ENCODE measurements at places on chromosomes 7 and 10.

GRCh38 chr10:35559416-35559815 is 45.7 kb upstream of the GJD4 start:
- no peak for DNase-seq

DNA sequence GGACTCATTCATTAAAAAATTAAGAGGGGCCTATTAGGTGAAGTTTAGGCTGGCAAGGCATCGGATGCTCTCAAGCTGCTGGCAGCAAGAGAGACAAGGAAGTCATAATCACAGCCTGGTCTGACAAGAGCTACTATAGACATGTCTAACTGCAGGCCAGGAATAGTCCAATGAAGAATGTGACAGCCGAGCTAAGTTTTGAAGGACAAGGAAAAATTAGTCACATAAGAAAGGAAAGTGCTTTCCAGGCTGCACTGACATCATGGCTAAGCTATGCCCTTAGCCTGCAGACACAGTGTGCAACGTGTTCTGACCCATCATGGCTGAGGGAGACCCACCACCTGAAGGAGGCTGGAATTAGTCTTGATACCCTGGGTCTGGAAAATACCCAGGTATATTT is 281.1 kb downstream of the PLXNA4 start:
- DNase-seq, result no peak

- peak; percentile 66 for DNase-seq
These were observed 79.0 kb upstream of the LSM8 start for GRCh38 chr7:118104812-118105441.

DNA sequence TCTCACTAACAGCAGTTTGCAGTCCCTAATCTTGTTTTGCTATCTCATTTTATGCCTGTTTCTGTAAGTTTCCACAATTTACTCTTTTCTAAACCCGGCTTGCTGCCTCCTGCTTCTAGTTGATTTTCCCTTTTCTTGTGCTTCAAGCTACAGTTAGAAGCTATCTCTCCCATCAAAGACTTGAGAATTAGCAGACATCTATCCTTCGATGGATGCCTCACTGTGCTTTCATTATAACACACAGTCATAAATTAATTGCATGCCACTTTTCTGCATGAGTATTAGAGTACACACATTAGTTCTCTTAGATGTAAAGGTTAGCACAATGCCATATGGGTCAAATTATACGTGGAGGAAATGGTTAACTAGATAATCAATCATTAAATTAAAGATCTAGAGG is 48.7 kb downstream of the SEMA3A start:
- no peak for DNase-seq

GRCh38 chr10:104516986-104517385 is 124.1 kb upstream of the SORCS3 start:
- no peak for DNase-seq

DNA sequence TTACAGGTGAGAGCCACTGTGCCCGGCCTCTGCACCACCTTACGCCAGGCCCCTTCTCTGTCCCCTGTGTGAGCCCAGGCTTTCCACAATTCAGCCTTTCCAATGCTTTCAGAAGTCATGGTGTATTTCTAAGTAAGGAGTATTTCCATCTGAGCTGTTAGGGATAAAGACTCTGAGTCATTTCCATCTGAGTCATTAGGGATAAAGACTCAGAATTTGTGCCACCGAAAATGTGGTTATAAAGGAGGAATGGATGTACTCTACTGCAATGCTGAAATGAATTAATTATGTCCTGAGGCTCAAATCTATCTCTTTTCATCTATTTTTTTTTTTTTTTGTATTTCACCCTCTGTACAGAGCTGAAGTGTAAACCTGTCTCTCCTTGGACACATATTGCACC is 84.0 kb downstream of the GATA3 start:
- DNase-seq, result no peak

DNA sequence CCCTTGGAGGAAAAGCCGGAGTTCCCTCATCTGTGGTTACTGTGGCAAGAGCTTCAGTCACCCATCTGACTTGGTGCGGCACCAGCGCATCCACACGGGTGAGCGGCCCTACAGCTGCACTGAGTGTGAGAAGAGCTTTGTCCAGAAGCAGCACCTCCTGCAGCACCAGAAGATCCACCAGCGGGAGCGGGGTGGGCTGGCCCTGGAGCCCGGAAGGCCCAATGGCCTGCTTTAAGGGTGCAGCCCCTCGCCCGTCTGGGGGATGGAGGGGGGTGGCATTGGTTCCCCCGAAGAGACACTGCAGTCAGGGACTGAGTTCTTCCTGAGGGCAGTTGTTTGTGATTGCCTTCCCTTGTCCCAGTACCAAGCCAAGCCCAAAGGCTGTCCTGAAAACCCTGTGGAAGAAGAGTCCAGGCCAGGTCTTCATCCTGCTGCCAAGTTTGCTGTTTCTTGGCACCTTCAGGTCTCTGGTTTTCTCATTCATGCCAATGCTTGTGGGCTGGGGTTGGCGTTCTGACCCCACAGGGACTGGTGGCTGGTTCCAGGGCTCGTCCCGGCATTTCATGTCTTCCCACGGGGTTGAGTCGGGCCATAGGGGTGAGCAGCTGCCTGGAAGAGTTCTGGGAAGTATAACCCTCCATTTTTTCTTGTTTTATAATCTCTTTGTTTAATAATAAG is 7.7 kb upstream of the ZNF783 start:
- no peak for DNase-seq

GRCh38 chr10:88121361-88121760 is 257.9 kb downstream of the PTEN start:
- no peak for DNase-seq

GRCh38 chr10:127840884-127841283 is 51.9 kb downstream of the CLRN3 start:
- no peak for DNase-seq

GRCh38 chr7:150665896-150666295 is 19.6 kb upstream of the GIMAP2 start:
- DNase-seq, result no peak

GRCh38 chr7:70778585-70778984 is 353.4 kb upstream of the GALNT17 start:
- DNase-seq, result no peak

- no peak for DNase-seq
These were observed 155.1 kb downstream of the LSM5 start for GRCh38 chr7:32335107-32335506.

DNA sequence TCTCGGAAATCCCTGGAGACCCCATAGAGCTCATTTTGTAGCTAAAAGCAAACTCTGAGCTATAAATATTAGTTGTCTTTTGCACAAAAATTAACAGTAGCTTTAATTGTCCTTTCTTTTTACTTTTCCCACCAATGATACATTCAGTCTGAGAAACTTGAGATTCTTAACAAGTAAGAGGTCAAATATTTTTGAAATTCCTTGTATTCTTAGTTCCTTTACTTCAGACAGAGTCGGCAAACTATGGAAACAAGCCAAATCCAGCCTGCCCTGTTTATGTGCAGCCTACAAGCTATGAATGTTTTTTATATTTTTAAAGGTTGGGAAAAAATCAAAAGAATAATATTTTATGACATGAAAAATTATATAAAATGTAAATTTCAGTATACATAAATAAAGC is 146.6 kb downstream of the CTNNA3 start:
- no peak for DNase-seq

DNA sequence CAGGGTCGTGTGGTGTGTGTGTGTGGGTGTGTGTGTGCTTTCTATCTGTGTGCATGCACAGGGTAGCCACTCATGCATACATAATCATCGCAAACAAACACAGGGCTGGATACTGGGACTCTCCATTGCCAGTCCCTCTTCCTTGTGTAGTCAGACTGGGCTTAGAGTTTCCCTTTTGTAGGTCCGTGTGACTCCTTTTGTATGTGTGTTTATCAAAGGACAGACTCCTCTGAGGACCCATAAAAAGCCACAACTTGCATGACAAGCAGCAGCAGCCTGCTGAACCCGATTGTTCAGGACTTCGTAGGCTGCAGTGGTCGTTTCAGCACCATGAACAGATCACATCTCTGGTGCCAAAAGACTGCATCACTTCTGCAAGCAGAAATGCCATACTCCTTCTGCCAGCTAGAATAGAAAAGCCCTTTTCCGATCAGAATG is 895 bp downstream of the VSTM2A start:
- no peak for DNase-seq

- DNase-seq, result no peak
These were observed 7.6 kb downstream of the HACD1 start for GRCh38 chr10:17609523-17610079.

GRCh38 chr7:105578496-105578895 is 2.8 kb downstream of the EFCAB10 start:
- no peak for DNase-seq

- DNase-seq, result no peak
These were observed 334.1 kb downstream of the HPSE2 start for GRCh38 chr10:98901441-98902110.

- no peak for DNase-seq
These were observed 159.8 kb downstream of the NRF1 start for GRCh38 chr7:129771201-129771927.

DNA sequence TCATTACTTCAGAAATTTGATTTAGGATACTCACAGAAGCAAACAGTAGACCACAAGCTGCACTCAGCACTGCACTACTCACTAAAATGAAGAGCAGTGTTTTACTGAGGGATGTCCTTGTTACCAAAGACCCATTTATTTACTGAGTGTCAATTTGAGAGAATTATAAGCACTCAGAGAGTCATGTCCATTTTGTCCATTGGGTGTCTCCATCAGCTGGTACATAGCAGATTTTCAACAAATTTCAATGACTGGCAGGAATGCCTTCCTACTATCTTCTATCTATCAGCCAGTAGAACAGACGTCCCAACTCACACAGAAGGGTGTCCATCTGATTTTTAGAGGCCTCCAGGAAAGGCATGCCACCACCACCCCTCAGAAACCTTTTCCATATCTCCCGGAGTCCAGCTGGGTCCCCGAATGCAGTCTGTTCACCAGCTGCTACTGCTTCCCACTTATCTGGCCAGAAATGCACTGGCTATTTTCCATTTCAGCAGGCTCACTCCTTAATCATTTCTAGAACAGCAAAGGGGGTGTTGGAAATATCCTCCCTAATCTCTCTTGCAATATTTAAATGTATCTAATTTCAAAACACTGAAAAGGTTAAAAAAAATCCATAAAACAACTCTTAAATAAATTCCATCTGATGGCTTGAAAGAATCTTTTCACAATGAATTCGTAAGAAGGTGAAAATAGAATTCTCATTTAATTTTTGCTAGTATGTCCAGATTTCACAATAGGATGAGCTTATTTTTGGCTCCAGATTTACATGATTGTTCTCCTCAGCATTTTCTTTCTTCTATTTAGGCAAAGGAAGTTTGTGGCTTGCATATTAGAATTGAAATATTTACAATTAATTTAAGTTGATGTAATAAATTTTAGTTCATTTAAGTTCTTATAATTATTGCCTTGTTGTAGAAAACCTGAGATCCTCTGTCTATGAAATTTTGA is 1164.0 kb upstream of the CELF2 start:
- no peak for DNase-seq

DNA sequence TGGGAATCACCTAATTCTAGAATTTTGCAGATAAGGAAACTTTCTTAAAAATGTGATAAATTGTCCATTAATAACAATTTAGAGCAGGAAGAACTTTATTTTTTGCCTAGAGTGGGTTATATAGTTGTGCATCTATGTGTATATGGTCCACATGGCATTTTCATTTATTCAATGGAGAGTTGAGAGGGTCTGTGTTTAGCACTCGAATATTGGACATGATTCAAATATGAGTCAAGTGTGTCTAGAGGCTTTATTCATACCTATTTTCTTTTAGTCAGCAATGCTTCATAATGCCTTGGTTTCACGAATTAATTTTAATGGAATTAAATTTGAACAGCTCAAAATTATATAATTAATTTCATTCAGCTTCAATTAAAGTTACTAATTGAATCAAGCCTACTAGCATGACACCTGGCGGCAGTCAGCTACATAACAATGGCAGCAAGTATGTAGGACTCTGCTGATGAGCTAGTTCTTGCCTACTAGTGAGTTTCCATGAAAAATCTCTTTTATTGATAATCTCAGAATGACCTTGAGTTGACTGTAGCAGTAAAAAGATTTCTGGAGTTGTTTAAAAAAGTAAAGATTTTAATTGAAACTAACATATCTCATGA is 17.7 kb downstream of the MDFIC start:
- no peak for DNase-seq

DNA sequence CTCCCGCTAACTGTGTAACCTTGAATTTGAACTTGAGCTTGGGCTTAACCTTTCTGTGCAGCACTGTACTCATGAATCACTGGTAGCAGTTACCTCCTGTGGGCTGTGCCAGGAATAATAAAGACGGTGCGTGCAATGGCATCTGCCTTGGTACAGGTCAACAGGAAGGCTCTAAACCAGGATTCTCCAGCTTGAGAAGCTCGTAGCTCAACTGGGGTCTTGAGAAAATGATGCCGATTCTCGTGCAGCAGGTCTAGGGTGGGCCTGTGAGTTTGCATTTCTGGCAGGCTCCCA is 112.5 kb upstream of the ANLN start:
- no peak for DNase-seq

DNA sequence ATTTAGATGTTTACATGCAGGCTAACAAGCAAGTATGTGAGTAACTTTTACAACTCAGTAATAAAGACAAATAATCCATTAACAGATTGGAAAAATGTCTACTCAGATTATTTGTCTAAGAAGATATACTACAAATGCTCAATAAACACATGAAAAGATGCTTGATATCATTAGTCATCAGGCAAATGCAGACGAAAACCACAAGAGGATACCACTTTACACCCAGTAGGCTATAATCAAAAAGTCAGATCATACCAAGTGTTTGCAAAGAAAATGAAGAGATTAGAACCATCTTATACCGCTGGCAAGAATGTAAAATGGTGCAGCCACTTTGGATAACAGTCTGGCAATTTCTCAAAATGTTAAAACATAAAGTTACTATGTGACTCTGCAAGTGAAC is 84.1 kb downstream of the MALSU1 start:
- no peak for DNase-seq

GRCh38 chr10:95655571-95656290 is 780 bp downstream of the ALDH18A1 start:
- no peak for DNase-seq

DNA sequence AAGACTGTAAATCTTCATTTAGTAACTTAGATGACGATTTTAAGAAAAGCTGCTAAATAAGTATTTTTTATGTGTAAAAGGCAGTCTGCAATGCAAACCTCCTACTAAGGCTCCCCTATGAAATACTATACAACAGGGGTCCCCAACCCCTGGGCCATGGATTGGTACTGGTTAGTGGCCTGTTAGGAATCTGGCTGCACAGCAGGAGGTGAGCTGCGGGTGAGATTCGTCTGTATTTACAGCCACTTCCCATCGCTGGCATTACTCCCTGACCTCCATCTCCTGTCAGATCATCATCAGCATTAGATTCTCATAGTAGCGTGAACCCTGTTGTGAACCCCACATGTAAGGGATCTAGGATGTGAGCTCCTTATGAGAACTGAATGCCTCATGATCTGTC is 580.4 kb downstream of the MAGI2 start:
- no peak for DNase-seq

All from SK-N-MC (cell line).